Cerebellar cortex (tissue), 1 donor: ENCODE measurements at places on chromosomes 5 and 9.

DNA sequence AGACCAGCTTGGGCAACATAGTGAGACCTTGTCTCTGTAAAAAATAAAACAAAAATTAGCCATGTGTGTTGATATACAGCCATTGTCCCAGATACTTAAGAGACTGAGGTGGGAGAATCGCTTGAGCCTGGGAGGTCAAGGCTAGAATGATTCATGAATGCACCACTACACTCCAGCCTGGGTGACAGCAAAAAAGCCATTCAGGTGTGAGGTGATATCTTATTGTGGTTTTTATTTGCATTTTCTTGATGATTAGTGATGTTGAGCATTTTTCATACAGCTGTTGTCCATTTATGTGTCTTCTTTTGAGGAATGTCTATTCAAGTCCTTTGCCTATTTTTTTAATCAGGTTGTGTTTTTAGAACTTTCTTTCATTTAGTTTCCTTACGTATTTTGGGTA lies 23.2 kb downstream of the MTAP start:
- no peak for DNase-seq

GRCh38 chr5:669842-670395 lies 23.2 kb downstream of the TPPP start:
- DNase-seq = no peak

GRCh38 chr5:85732185-85732584 lies 885.6 kb upstream of the COX7C start:
- DNase-seq = no peak

DNA sequence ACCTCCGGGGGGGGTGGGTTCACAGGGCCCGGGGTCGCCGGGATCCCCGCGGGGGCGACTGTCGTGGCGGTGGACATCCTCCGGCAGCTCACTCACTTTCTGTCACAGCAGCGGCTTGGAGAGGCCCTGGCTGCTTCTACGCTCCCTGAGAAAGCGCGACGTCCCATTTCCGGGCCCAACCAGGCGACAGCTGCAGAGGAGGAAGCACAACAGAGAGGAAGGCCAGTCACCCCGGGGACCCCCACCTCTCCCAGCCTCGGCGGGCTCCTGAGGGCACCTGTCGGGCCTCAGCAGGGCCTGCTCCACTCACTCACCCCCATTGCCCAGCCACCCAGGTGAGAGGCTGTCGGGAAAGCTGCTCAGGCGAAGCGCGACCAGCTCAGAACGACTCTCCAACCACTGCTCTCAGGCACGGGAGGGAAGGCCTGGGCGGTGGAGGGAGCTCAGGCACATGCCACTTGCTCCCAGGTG lies 14.4 kb downstream of the BRD3 start:
- no peak for DNase-seq

- DNase-seq = peak; percentile 43
Measured at GRCh38 chr9:91071184-91071990, 269.8 kb downstream of the SYK start.
